Pancreas (tissue), 10 donors: ENCODE measurements at places on chromosomes 1 and 21.

GRCh38 chr1:162215902-162216301 is 146.4 kb downstream of the NOS1AP start:
- no peak for DNase-seq

DNA sequence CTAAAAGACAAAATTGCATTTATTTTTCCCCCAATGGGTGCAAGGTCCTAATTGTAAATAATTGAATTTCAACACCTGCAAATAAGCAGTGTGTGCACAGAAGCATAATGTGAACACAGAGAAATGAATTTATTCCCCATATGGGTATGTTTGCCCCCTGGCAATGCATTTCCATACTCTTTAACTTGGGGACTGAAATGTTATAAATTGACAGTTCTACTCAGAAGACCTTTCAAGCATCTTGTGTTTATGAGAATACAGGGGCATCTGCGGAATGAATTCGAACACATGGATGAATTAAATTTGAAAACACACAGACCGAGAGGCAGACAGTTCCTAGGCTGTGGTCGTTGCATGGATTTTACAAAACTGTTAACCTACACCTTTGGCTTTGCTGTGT is 3.5 kb downstream of the PBX1 start:
- no peak for DNase-seq

DNA sequence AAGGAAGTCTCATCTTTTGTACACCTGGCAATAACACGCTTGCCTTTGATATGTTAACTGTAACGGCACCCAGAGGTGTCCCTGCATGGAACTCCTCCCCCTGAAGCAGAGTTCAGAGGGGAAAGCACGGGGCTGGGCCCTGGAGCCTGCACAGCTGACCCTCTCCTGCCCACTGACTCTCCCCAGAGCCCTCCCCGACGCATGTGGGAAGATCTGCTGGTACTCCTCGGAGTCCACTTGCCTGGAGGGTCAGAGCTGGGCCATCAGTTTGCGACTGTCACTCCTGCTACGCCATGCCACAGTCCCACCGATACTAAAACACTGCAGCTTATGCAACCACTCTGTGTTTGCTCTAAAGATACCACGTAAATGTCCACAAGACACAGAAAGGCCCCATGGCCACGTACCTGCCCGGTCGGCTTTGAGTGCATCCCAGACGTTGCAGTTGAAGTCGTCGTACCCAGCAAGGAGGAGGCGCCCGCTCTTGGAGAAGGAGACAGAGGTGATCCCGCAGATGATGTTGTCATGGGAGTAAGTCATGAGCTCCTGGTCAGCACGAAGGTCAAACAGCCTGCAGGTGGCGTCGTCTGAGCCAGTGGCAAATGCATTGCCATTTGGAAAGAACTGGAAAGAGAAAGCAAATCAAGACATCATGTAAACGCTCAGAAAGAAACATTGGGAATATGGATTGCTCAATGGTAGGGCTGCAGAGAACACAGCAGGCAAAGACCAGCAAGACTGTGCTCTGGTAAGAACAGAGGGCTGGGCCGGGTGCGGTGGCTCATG is 10.6 kb upstream of the NADK start:
- no peak for DNase-seq

DNA sequence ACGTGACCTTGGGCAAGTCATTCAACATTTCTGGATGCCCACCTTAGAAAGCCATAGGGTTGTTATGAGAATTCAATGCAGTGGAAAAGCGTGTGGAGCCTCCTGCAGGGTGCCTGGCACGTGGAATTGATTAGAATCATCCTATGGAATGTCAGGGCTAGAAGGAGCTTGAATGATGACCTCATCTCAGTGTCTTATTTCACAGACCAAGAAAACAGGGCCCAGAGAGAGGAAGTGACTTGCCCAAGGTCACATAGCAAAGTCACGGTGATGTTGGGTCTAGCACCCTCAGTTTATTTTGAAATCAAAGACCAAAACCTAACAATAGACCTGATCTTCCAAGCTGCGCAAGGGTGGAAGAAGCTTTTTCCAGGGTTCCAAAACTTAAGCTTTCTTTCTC is 6.0 kb downstream of the TRABD2B start:
- no peak for DNase-seq

GRCh38 chr1:87794788-87795614 is 466.3 kb downstream of the LMO4 start:
- DNase-seq = peak; percentile 10

DNA sequence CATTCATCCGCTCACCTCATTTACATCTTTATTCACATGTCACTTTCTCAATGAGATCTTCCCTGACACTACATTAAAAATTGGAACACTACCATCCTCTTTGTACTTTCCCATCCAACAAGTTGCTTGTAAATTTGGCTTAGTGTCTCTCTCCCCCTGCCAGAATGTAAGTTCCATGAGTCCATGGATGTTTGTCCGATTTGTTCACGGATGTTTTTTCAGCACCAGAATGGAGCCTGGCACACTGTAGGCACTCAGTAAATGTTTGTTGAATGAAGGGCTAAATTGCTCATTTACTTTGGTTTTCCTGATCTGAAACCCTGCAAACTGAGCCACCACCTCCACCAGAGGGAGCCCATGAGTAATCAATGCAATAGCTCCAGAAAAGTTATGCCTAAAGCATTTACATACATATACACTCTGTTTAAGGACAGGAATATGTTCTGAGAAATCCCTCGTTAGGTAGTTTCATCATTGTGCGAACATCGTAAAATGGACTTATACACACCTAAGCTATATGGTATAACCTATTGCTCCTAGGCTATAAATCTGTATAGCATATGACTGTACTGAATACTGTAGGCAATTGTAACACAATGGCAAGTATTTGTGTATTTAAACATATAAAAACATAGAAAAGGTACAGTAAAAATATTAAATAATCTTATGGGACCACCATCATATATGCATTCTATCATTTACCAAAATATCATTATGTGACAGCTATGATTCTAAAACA is 2.8 kb upstream of the EYA3 start:
- DNase-seq = peak; percentile 64

GRCh38 chr1:206001476-206001888 is 1.7 kb downstream of the RAB7B start:
- peak; percentile 25 for DNase-seq

DNA sequence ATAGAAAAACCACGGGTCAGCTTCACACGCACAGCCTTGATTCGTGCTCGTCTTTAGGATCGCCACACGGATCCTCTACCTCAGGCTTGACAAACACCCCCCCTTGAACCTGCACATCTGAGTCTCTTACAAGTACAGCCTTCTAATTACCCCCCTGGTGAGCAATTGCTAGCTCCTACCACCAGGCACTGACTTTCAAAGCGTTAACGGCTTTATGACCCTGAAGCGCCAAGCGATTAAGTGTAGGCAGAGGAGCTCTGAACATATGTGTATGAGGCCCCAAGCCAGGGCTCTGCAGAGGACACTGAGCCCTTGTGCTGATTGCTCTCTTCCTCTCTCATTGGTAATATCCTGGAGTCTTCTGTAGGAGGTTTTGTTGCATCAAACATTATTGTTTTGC is 55.7 kb upstream of the EPHA8 start:
- no peak for DNase-seq

DNA sequence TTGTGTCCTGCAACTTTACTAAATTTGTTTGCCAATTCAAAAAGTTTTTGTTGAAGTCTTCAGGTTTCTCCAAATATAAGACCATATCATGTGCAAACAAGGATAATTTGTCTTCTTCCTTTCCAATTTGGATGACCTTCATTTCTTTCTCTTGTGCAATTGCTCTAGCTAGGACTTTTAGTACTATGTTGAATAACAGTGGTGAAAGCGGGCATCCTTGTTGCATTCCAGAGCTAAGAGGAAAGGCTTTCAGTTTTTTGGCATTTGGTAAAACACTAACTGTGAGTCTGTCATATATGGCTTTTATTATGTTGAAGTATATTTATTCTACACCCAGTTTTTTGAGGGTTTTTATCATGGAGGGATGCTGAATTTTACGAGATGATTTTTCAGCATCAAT is 630.0 kb upstream of the ADGRL2 start:
- no peak for DNase-seq

GRCh38 chr1:12076425-12077005 is 13.4 kb downstream of the TNFRSF8 start:
- no peak for DNase-seq

- DNase-seq = peak; percentile 55
Observed at GRCh38 chr21:33403786-33404585, 773 bp downstream of the IFNGR2 start.

DNA sequence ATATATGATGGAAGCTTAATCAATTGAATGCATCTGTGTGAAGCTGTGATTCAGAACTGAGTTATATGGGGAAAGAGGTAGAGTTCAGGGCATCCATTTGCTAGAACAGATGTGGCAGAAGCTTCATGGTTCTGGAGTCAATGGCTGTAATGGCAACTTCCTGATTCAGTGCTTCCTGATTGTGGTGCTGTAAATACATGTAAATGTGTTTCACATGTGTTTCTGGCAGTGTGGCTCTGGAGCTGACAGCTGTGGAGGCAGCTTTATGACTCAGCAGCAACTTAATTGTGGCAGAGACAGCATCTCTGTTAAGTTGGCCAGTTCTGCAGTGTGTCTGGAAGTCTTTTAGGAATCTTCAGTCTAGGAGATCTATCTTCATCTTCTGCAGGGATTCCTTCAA is 226.6 kb upstream of the ZRANB2 start:
- no peak for DNase-seq

- DNase-seq = no peak
Observed at GRCh38 chr1:208219659-208220282, 24.4 kb downstream of the PLXNA2 start.

GRCh38 chr1:7103361-7103782 is 318.1 kb downstream of the CAMTA1 start:
- DNase-seq = no peak

DNA sequence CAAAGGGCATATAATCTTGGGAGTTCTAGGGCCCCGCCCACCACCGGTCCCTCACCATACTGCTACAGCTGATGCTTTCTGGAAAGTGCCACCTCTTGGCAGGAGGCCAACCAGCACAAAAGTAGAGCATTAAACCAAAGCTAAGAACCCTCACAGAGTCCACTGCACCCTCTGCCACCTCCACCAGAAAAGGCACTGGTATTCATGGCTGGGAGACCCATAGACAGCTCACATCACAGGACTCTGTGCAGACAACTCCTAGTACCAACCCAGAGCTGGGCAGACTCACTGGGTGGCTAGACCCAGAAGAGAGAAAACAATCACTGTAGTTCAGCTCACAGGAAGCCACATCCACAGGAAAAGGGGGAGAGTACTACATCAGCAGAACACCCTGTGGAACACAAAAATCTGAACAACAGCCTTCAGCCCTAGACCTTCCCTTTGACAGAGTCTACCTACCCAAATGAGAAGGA is 10.8 kb downstream of the THEM4 start:
- DNase-seq = no peak

GRCh38 chr1:233245191-233245765 is 50.2 kb downstream of the PCNX2 start:
- no peak for DNase-seq
